ENCODE measurements at places on chromosomes 4 and X.

- DNase-seq = no peak
Measured at GRCh38 chr4:164177753-164178152, 576.2 kb upstream of the SMIM31 start.

GRCh38 chr4:17068891-17069290, 170.4 kb upstream of the LDB2 start:
- DNase-seq = no peak

- DNase-seq = no peak
Measured at GRCh38 chr4:132108784-132109183, 1040.3 kb upstream of the PCDH10 start.

DNA sequence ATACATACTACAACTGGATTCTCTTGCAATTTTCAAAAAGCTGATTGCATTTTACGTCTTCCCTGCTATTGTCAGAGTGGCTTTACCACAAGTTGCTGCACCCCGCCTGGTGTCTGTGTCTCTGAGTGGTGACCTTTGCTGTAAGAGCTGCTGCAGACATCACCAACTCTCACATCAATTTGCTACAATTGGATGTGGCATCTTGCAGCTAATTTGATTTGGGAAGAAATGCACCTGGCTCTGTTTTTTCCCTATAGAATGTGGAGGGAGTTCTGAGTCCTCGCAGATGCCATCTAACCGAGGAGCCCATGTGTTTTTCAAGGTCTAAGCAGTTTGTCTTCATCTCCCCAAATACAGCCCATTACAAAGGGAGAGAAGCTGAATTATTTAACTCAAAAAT, 73.8 kb upstream of the PHOX2B start:
- no peak for DNase-seq

- DNase-seq = no peak
Measured at GRCh38 chr4:77209936-77210335, 52.9 kb downstream of the CCNG2 start.

- no peak for DNase-seq
Measured at GRCh38 chrX:82031250-82031649, 829.3 kb downstream of the SH3BGRL start.

DNA sequence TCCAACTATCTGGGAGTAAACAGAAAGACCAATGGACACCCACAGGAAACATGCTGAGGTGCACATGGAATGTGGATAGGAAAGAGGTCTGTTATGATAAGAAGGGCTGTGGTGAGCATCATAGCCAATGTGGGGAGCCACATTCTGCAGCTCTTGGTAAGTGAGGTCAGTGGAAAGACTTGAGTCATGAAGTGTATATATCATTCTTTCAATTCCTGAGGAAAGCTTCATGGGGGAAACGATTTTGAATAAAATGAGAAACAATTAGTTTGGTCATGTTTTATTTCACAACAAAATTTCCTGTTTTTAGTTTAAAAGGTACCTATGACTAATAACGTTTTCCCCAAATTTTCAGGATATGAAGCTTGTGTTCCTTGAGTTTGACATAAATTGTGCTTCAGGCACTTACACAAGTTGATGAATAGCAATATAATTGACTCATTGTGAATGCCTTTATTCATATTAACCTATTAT, 41.4 kb upstream of the RASSF6 start:
- no peak for DNase-seq

DNA sequence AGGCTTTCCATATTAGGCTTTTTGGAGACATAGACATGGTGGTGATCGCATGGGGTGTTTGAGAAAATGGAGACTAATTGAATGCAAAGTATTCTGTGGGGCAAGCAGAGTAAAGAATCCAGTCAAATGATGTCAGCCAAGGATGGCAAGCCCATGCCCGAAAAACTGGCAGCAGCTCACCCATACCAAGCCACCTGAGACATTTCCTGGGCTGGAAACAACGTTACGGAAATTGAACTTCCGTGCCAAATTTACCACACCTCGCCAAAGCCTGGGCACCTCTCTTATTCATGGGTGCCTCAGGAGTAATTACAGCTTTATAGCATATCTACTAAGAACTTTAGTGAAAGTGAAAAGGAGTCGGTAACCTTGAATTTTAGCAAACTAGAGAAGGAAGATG, 166.4 kb downstream of the CBR4 start:
- DNase-seq = no peak

DNA sequence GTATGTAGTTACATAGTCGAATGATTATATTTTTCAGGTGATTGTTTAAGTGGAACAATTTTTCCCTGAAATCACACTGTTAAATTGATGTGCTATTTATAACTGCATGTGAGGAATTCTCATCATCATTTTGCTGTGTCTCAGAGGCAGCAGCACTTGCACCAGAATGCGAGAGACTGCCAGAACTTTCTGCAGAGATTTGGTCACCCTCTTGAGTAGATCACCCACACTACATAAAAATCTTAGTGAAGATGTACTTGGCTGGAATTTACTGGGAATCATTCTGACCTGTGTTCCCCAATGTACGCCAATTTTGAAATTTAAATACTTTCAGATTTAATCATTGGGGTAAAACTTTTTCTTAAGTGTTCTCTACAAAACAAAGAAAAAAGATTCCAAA, 5.4 kb downstream of the UGT2B4 start:
- DNase-seq = no peak

GRCh38 chr4:167873496-167873895, 218.8 kb upstream of the ANXA10 start:
- no peak for DNase-seq

DNA sequence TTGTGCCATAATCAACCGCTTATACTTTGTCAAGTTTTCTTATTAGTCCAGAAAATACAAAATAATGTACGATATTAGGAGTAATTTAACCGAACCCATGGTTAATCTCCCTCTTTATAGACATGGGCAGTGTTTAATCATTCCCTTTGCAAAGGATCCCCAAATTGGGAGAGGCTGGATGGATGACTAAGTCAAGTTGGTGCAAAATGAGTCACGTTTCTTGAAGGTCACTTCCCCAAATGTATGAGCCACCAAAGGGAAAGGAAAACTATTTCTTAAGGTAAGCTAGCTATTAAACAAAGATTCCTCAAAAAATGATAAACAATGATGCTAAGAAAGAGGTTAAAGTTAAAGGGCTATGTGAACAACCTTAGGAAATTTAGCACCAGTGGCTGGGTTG, 17.5 kb downstream of the MAML3 start:
- no peak for DNase-seq

- DNase-seq = peak; percentile 78
Measured at GRCh38 chrX:42096265-42096920, 173.0 kb upstream of the CASK start.

- DNase-seq = no peak
Measured at GRCh38 chr4:107792711-107793110, 32.0 kb upstream of the SGMS2 start.

DNA sequence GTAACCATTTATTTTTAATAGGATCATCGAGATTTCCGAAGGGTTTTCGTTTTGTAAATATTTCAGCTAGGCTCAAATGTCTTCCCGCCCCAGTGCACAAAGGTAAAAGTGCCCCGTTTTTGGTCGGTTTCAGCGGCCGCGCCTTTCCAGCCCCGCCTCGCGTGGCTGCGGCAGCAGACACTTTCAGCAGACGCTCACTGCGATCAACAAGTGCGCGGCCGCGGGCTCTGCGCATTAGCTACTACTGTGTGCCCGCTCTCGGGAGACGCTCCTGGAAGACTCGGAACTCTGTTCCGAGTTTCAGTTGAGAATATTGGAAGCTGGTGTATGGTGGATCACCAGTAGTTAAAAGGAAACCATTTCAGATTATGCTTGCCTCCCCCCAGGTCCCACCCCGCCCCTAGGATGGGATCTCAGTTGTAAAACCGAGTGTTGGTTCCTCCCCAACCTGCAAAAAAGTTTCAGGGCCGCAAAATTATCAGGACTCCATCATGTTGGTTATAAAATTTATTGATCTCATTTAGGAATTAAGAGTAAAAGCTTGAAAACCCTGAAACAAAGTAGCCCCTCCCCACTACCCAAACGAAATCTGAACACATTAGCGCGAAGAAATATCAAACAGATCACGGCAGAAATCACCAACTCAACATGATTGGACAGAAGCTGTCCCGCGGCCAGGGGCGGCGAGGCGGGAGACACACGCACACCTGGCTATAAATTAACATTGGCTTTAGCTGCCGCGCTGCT, 2.2 kb downstream of the SOX3 start:
- DNase-seq = no peak

DNA sequence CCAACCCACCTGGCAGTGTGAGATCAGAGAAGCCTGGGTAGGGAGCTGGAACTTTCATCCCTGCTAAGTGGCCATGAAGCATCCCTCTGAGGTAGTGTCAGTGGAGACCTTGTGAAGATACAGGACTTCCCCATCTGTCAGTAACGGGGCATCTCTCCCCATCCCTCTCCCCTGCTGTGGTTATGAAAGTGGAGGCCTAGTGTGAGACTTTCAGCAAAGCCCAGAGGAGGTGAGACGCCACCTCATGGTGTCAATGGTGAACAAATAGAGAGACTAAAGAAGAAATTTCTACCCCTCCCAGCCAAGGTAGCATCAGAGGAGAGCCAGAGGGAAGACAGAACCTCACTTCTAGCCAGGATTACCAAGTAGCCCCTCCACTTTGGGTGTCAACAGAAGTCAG, 150.2 kb downstream of the VEGFC start:
- no peak for DNase-seq

DNA sequence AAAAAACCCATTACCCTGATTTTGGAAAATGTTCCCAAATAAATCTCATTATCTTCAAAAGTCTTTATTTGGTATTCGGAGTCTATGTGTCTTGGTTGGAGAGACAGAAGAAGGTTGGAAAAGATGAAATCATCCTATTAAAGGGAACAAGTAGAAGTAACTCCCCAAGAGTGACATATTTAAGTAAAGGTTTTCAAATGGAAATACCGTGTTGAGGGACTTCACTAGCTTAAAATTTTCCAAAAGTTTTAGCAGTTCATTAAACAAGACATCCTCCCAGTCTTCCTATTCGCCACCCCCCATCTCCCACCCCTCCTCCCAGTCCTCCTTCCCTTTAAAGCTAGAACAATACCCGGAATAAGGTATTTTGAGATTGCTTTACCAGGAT, 62.7 kb upstream of the CCDC160 start:
- no peak for DNase-seq

- DNase-seq = no peak
Measured at GRCh38 chr4:138669479-138670315, 345.9 kb upstream of the NOCT start.

- no peak for DNase-seq
Measured at GRCh38 chrX:136712650-136713310, 64.8 kb downstream of the CD40LG start.
